ENCODE measurements at places on chromosomes 12 and 14.

- H3K36me3 ChIP-seq: peaks cover 2% of the 10 kb centered on the region
- H3K27ac ChIP-seq: peak overlapping the region; percentile 96
- no peaks in the 10 kb centered on the region for H3K27me3 ChIP-seq
- peak overlapping the region; percentile 83 for H3K4me3 ChIP-seq
- DNase-seq: no peak
- H3K4me1 ChIP-seq: peaks cover 40% of the 10 kb centered on the region
These were observed 824 bp upstream of the TARBP2 start for GRCh38 chr12:53500142-53500775.

DNA sequence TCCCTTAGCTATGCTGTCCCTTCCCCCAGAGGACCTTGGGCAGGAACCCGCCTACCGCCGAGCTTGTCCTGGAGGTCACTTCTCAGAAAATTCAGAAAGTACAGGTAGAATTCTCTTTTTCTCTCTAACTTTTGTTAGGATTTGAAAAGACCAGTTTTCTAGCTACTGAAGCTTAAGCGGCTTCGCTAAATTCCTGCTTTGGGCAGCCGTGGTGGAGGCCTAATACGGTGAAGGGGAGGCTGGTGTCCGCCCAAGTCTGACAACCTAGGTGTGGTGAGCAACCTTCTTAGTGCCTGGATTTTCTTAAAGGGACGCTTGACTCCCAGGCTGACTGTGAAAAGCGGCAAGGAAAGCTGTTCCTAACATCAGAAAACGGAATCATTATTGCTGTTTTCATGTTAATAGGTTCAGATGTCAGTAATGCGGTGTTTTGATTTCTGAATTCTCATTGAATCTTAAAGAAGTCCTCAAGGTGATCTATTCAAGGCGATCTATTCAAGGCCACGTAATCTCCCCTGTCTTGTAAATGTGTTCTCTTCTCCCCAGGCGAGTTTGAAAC, 835 bp downstream of the FGD4 start:
- peaks cover 7% of the 10 kb centered on the region for H3K4me1 ChIP-seq
- peak overlapping the region; percentile 52 for H3K4me3 ChIP-seq
- no peak overlapping the region for H3K27ac ChIP-seq
- H3K27me3 ChIP-seq: peaks cover 43% of the 10 kb centered on the region

DNA sequence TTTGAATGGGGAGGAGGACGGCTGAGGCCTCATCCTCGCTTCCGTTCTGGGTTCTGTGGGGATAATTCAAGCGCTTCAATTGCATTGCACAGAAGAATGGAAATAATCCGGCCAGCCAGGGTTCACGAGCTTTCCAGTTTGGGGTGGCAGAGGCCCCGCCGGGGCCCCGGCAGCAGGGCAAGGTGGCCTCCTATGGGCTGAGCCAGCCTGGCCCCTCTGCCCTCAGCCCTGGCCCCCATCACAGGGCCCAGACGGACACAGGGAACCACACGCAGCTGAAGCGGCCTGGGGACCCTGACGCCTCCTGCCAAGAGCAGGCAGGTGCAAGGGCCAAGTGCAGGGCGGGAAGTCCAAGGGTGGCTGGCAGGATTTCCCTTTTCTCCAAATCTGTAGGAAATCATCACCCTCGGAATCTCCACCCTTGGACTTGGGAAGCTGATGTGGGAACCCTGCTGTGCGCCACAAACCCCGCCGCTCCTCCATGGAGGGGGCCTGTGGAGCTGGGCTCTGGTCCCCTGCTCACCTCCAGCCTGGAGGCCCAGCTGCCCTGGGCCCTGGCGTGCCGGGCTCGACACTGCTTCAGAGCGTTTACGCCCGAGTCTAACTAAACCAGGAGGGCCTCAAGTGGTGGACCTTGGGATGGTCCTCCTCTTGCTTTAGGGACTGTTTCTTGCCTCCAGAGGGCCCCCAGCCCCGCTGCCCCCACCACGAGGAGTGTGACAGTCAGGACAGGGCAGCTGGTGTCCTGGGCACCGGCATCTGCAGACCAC, 78.4 kb downstream of the MOK start:
- H3K4me3 ChIP-seq: no peak overlapping the region
- no peak overlapping the region for H3K27ac ChIP-seq
- H3K4me1 ChIP-seq: no peaks in the 10 kb centered on the region
- no peak for DNase-seq
- no peaks in the 10 kb centered on the region for H3K27me3 ChIP-seq
- H3K36me3 ChIP-seq: peaks cover 3% of the 10 kb centered on the region

DNA sequence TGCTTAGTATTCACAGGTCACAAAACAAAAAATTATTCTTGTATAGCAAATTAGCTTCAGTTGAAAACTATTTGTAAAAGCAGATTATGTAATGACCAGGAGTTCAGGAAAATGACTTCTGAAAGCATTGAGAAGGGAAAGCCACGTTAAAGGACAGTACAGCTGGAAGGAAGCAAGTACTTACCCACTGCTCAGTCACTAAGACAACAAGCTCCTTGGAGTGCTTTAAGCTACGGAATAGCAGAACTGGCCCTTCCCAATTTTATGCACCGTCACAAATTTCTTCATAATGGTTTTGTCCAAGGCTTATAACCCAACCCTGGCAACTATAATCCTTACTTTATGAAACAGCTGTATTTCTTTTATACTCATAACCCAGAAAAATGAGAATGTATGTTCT, 13.0 kb upstream of the SNAPC1 start:
- peaks cover 44% of the 10 kb centered on the region for H3K36me3 ChIP-seq
- no peak for DNase-seq
- H3K4me1 ChIP-seq: peaks cover 43% of the 10 kb centered on the region
- no peaks in the 10 kb centered on the region for H3K27me3 ChIP-seq
- H3K4me3 ChIP-seq: peak overlapping the region; percentile 97

- peaks cover 36% of the 10 kb centered on the region for H3K36me3 ChIP-seq
- H3K27ac ChIP-seq: peak overlapping the region; percentile 82
- no peaks in the 10 kb centered on the region for H3K27me3 ChIP-seq
- H3K4me1 ChIP-seq: peaks cover 46% of the 10 kb centered on the region
- peak overlapping the region; percentile 5 for H3K4me3 ChIP-seq
These were observed 524.8 kb downstream of the FUT8 start for GRCh38 chr14:65937079-65937959.

DNA sequence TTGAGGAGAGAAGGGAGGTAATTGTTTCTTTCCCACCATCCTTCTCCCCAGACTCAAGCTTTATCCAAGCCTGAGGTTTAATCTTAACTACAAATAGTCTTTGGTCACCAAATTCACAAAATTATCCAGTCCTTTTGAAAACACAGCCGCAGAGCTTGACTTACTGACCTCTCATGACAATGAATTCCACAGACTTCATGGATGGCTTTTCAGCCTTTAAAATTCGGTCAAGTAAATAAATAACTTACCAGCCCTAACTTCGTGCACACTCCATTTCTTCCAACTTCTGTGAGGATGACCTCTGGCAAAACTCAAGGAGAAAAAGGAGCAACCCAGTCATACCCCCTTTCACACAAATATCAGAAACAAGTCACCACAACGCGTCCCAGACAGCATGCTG, 137.0 kb upstream of the CDKN3 start:
- H3K4me3 ChIP-seq: no peak overlapping the region
- DNase-seq: no peak
- no peaks in the 10 kb centered on the region for H3K4me1 ChIP-seq
- no peaks in the 10 kb centered on the region for H3K36me3 ChIP-seq

- no peak for DNase-seq
- peaks cover 4% of the 10 kb centered on the region for H3K36me3 ChIP-seq
- no peak overlapping the region for H3K4me3 ChIP-seq
These were observed 13.3 kb downstream of the NGDN start for GRCh38 chr14:23482823-23483148.

- H3K4me3 ChIP-seq: no peak overlapping the region
- peaks cover 17% of the 10 kb centered on the region for H3K27me3 ChIP-seq
- H3K27ac ChIP-seq: no peak overlapping the region
- no peak for DNase-seq
- no peaks in the 10 kb centered on the region for H3K4me1 ChIP-seq
- no peaks in the 10 kb centered on the region for H3K36me3 ChIP-seq
These were observed 128.2 kb downstream of the KLHL28 start for GRCh38 chr14:44833376-44834060.

GRCh38 chr14:72864712-72865365, 29.1 kb downstream of the DPF3 start:
- H3K36me3 ChIP-seq: peaks cover 2% of the 10 kb centered on the region
- H3K4me1 ChIP-seq: no peaks in the 10 kb centered on the region
- H3K27ac ChIP-seq: no peak overlapping the region
- DNase-seq: no peak
- no peak overlapping the region for H3K4me3 ChIP-seq
- H3K27me3 ChIP-seq: peaks cover 17% of the 10 kb centered on the region

- H3K4me3 ChIP-seq: no peak overlapping the region
- H3K4me1 ChIP-seq: no peaks in the 10 kb centered on the region
- no peak for DNase-seq
These were observed 19.6 kb downstream of the PIWIL1 start for GRCh38 chr12:130357241-130357640.

GRCh38 chr14:96580566-96580965, 78.4 kb downstream of the PAPOLA start:
- H3K4me1 ChIP-seq: peaks cover 15% of the 10 kb centered on the region
- H3K27me3 ChIP-seq: peaks cover 12% of the 10 kb centered on the region
- H3K36me3 ChIP-seq: no peaks in the 10 kb centered on the region
- no peak overlapping the region for H3K27ac ChIP-seq

DNA sequence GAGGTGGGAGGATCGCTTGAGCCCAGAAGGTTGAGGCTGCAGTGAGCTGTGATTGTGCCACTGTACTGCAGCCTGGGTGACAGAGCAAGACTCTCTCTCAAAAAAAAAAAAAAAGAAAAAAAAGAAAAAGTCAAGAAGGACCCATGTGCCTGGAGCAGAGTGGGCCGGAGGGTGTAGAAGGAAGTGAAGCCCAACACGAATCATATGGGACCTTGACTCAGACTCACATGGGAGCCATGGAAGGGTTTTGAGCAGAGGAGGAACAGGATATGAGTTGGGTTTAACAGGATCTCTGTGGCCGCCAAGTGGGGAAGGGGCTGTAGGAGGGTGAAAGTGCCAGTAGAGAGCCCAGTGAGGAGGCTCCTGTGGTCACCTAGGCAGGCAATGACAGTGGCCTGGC, 165.4 kb downstream of the PHETA1 start:
- H3K4me3 ChIP-seq: no peak overlapping the region
- H3K27ac ChIP-seq: no peak overlapping the region
- peaks cover 15% of the 10 kb centered on the region for H3K4me1 ChIP-seq
- peaks cover 18% of the 10 kb centered on the region for H3K27me3 ChIP-seq
- no peak for DNase-seq

Data from activated CD8-positive, alpha-beta memory T cell treated with anti-CD3 and anti-CD28 coated beads, Interleukin-2, amount 10 ng/mL, durations not matched to agents 7 days and 5 days (primary cell).